Endothelial cell of umbilical vein (primary cell): ENCODE measurements at places on chromosomes 16 and 17. TPM values are rescaled to one million over a fixed set of nuclear protein-coding genes. Genes with fewer than 3 reads are reported as not detected.

DNA sequence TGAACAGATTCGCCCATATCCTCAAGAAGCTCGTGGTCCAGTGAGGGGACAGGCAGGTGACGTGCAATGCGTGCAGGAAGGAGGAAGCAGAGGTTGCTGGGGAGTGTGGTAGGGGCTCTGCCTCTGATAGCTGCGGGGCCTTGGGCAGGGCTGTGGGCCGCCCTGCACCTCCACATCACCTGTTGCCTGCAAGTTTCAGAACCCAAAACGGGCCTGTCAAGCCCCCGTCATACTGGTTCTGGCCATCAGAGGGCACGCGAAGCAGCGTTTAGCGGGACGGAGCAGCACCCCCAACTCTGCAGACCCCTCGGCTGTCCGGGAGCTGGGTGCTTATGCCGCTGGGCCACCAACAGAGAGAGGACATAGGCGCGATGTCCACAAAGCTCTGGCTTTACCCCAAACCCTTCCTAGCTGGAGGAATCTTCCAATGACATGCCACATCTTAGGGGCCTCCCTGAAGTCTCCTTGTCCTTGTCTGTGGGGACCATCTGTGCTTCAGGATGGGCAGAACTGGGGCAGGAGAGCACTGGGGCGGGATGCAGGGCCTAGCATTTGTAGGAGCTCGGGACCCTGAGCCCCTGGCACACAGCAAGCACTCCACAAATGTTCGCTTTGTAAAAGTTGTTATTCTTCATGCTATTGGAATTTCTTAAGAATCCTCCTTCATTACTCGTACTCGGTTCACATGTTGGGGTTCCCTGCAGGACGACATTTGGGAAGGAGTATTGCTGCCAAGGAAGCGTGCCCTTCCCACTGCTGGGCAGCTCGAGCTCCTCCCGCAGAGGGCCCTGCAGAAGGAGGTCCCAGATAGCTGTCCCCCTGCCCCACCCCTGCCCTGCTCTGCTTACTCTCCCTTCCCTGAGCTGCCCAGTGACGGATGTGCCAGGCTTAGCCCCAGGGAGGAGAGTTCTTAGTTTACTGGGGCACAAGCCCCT is 64.3 kb downstream of the CNGB1 start:
- peak; percentile 21 for DNase-seq
- no peaks in the 10 kb centered on the region for H3K4me1 ChIP-seq
- no peak overlapping the region for H3K27ac ChIP-seq
- H3K36me3 ChIP-seq, result no peaks in the 10 kb centered on the region
- H3K27me3 ChIP-seq, result no peaks in the 10 kb centered on the region
- H3K4me3 ChIP-seq, result no peak overlapping the region

- DNase-seq, result no peak
- H3K36me3 ChIP-seq, result no peaks in the 10 kb centered on the region
- no peaks in the 10 kb centered on the region for H3K27me3 ChIP-seq
- no peak overlapping the region for H3K27ac ChIP-seq
These were observed 163.3 kb downstream of the HS3ST4 start for GRCh38 chr16:25855063-25855462.

DNA sequence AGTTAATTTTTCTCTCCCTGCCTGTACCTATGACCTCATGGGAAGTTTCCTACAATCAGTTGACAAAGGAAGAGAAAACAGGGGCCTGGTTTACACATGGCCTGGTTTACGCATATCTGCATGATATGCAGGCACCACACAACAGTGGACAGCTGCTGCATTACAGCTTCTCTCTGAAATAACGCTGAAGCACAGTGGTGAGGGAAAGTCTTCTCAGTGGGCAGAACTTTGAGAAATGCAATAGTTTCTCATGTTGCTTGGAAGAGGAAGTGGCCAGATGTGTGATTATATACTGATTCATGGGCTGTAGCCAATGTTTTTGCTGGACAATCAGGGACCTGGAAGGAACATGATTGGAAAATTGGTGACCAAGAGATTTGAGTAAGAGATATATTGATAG is 324.1 kb upstream of the GOT2 start:
- no peak overlapping the region for H3K4me3 ChIP-seq
- H3K27me3 ChIP-seq, result no peaks in the 10 kb centered on the region
- no peaks in the 10 kb centered on the region for H3K4me1 ChIP-seq
- no peak overlapping the region for H3K27ac ChIP-seq
- no peaks in the 10 kb centered on the region for H3K36me3 ChIP-seq

DNA sequence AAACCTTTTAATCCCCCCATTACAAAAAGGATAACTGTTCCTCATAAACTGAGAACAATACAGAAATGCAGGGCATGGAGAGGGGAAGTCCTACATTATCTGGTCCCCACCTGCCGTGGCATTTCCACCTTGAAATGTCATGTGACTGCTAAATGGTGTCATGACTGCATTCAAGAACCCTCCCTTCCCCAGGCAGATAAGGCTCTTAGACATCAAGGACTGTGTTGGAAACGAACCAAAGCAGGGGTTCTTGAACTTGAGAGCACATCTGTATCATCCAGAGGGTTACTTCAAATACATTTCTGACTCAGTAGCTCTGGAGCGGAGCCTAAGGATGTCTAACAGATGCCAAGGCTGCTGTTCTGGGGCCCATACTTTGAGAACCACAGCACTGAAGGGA is 18.4 kb downstream of the CMTM3 start:
- H3K4me1 ChIP-seq, result peaks cover 18% of the 10 kb centered on the region
- no peak overlapping the region for H3K27ac ChIP-seq
- no peak for DNase-seq
- no peaks in the 10 kb centered on the region for H3K27me3 ChIP-seq

GRCh38 chr16:86661706-86662105 is 83.4 kb downstream of the FOXL1 start:
- H3K27me3 ChIP-seq, result no peaks in the 10 kb centered on the region
- H3K4me1 ChIP-seq, result peaks cover 49% of the 10 kb centered on the region
- DNase-seq, result peak; percentile 86
- peak overlapping the region; percentile 95 for H3K27ac ChIP-seq
- H3K4me3 ChIP-seq, result no peak overlapping the region

DNA sequence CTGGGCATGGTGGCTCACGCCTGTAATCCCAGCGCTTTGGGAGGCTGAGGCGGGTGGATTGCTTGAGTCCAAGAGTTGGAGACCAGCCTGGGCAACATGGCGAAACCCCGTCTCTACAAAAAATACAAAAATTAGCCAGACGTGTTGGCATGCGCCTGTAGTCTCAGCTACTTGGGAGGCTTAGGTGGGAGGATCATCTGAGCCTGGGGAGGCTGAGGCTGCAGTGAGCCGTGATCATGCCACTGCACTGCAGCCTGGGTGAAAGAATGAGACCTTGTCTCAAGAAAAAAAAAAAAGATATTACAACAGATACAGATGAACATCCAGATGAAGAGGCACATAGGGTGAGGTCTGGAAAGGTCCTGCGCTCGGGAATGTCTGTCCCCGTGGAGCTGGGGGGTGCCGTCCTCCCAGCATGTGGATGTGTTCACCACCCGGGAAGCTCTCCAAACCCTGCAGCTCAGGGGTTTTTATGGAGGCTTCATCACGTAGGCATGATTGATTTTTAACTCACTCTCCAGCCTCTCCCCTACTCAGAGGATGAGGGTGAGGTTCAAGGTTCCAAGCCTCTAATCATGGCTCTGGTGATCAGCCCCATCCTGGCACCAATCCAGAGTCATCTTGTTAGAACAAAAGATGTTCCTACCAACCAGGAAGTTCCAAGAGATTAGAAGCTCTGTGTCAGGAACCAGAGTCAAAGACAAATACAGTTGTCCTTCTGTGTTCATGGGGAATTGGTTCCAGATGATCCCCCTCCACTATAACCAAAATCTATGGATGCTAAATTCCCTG is 85.0 kb upstream of the DNAJA2 start:
- DNase-seq, result no peak
- no peaks in the 10 kb centered on the region for H3K36me3 ChIP-seq
- H3K4me1 ChIP-seq, result no peaks in the 10 kb centered on the region
- no peak overlapping the region for H3K4me3 ChIP-seq
- no peaks in the 10 kb centered on the region for H3K27me3 ChIP-seq
- H3K27ac ChIP-seq, result no peak overlapping the region

DNA sequence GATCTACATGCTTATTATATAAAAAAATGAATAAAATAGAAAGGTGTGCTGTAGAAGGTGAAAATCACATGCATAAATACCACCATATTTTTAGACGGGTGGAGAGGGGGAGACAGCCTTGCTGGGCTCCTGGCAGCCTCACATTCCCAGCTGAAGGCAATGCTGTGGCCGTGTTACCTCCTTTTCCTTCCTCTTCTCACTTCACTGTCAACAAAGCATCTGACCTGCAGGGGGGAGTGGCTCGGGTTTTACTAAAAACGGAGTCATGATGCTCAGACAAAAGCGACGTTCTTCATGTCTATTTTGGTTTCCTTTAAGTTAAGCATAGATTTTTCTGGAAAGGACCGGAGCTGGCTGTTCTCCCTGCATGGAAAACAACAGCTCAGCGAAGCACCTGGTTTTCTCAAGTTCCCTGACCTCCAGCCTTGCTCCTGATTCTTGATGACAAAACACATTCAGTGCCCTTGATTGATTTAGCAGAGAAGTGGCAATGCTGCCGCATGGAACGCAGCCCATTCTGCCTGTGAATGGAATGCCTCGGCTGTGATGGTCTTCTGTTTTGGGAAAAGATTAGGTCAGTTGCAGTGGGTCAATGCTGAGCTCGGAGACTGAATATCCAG is 5.5 kb upstream of the RPTOR start:
- peak; percentile 11 for DNase-seq
- no peak overlapping the region for H3K4me3 ChIP-seq
- H3K4me1 ChIP-seq, result no peaks in the 10 kb centered on the region
- H3K27ac ChIP-seq, result no peak overlapping the region
- peaks cover 4% of the 10 kb centered on the region for H3K27me3 ChIP-seq

DNA sequence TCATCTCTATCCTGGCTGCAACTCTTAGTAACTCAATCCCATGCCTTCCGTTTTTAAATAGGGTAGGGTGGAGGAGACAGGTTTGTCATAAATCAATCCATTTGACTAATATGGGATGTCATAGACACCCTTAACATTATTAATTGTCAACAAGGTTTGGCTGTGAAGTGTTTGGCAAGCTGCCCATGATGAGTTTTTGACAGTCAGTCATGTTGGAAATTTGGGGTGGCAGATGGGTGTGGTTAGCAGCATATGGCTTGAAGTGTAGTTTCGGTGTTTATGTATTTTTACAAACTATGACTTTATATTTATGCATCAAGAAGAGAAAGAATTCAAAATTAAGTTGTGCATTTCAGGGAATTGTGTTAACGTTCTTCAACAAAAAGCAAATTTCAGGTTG is 221.8 kb upstream of the CDH5 start:
- no peak overlapping the region for H3K27ac ChIP-seq
- no peaks in the 10 kb centered on the region for H3K4me1 ChIP-seq

DNA sequence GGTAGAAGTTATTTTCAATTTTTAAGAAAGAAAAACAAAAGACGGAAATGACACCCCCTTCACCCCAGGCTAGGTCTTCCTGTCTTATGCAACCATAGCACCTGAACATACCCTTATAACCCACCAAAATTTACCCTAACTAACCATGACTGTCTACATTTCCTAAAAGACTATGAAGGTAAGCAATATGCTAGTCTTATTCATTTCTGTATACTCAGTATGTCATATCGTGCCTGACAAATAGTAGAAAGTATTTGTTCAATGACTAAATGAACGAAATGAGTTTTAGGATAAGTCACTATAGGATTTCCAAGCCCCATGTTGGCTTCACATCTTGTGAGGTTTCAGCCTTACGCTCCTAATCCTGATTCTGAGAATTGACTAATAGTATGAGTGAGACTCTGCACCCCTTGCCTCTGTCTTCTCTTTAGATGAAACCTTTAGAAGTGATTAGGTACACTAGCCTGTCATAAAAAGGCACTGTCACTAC is 6.5 kb downstream of the ADAT1 start:
- no peak overlapping the region for H3K27ac ChIP-seq
- no peaks in the 10 kb centered on the region for H3K27me3 ChIP-seq
- peaks cover 12% of the 10 kb centered on the region for H3K36me3 ChIP-seq
- no peak for DNase-seq

GRCh38 chr17:8294814-8295316 is 335 bp downstream of the SLC25A35 start:
- H3K36me3 ChIP-seq, result no peaks in the 10 kb centered on the region
- DNase-seq, result no peak
- H3K27me3 ChIP-seq, result no peaks in the 10 kb centered on the region
- peaks cover 6% of the 10 kb centered on the region for H3K4me1 ChIP-seq
- peak overlapping the region; percentile 47 for H3K4me3 ChIP-seq

NPIPB9 gene
- 1.7 TPM in 1 of 2 replicates, not detected in the other for total RNA-seq

RRAD gene
- 0.22 and 0.46 TPM in 2 replicates for total RNA-seq

ZACN gene
- not detected in 2 replicates for total RNA-seq

TMEM88 gene
- 39.2 and 53.4 TPM in 2 replicates for total RNA-seq
